Activated gamma-delta T cell treated with Interleukin-2 at 50 U/mL for 16 hours (primary cell): ENCODE measurements at places on chromosomes 7 and 10.

- no peak for DNase-seq
These were observed 9.3 kb downstream of the ZNF212 start for GRCh38 chr7:149248777-149249176.

- no peak for DNase-seq
These were observed 1.4 kb downstream of the ITGB1 start for GRCh38 chr10:32956365-32957197.

DNA sequence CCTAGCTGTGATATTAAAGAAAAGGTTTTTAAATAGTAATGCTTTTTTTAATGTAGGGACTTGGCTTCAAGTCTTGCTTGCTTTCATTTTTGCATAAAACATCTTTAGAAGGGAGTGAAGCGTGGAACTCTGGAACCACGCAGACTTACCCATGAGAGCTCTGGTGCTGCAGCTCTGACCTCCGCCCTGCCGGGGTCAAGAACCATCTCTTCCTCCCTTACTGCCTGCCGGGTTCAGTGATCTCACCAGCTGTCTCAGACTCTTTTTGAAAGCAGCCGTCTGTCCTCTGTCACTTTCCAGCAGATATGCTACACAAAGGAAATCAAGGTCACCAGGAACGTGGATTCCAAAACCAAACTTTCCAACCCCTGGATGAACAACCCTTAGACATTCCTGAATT lies 353.8 kb downstream of the GPR37 start:
- no peak for DNase-seq

DNA sequence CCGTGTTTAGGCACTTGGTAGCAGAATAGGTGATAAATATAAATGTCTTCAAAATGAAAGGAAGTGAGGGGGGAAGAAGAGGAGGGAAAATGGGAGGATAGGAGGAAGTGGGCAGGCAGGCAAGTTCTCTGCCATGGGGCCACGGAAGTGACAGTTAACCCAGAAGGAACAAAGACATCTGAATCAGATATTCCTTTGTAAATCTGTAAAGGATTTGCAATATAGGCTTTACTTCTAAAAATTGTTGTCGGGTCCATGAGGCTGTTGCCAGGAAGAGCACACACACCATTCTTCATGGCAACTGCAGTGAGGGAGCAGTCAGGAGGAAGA lies 23.7 kb upstream of the RASSF4 start:
- no peak for DNase-seq

DNA sequence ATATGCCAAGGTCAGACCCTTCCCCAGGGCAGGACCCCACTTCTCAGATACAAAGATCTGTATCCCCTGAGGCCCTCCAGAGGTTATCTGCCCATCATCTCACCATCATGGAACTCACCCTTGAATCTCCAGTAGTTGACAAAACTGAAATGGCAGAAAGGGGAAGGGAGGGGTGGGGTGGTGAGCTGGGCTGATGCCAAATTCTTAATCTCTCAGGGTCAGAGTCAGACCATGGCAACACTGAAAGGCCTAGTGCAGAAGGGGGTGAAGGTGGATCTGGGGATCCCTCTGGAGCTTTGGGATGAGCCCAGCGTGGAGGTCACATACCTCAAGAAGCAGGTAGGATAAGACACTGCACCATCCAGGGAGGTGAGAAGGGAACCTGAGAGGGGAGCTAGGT lies 3.1 kb downstream of the CNPY4 start:
- DNase-seq, result no peak
